Activated naive CD8-positive, alpha-beta T cell treated with anti-CD3 and anti-CD28 coated beads for 36 hours (primary cell): ENCODE measurements at places on chromosomes 3 and 15. TPM values are rescaled to one million over a fixed set of nuclear protein-coding genes. Genes with fewer than 3 reads are reported as not detected.

EPHB1 gene
- not detected for total RNA-seq

UNC13C gene
- not detected for total RNA-seq

DNA sequence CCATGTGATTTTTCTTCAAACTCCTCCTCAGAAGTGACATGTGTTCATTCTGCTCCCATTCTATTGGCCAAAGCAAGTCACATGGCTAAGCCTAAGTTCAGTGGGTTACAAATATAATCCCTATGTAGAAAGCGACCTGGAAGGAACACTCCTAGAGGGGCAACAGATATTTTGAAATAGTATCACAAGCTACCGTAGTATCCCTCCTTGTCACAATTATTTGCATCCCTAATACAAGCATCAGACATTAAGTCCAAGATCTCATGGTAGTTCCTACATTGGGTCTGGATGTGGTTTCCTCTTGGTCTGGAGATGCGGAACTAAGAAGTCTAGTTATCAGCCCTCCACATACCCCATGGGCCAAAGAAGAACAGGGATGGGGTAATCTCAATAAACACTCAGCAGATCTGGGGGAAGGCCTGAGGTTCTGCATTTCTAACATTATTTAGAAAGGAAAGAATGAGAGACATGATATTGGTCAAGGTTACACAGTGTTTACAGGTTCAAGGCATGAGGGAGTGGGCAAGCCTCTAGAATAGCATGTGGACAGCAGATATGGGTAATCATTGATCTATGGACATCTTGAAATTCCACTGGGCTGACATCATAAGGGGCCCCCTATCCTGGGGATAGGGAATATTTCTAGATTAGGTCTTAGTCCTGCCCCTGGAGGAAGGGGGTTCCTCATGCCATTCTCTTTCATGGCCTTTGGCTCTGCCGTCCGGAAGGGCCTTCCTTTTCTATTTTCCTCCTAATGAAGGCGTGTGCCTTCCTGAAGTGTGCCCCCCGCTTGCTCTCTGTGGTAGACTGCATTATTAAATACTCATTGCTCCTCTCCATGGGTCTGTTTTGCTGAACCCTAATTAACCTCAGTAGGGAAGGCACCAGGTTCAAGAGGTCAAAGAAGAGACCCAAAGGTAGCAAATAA, 17.8 kb upstream of the ABHD2 start:
- no peak for DNase-seq

DNA sequence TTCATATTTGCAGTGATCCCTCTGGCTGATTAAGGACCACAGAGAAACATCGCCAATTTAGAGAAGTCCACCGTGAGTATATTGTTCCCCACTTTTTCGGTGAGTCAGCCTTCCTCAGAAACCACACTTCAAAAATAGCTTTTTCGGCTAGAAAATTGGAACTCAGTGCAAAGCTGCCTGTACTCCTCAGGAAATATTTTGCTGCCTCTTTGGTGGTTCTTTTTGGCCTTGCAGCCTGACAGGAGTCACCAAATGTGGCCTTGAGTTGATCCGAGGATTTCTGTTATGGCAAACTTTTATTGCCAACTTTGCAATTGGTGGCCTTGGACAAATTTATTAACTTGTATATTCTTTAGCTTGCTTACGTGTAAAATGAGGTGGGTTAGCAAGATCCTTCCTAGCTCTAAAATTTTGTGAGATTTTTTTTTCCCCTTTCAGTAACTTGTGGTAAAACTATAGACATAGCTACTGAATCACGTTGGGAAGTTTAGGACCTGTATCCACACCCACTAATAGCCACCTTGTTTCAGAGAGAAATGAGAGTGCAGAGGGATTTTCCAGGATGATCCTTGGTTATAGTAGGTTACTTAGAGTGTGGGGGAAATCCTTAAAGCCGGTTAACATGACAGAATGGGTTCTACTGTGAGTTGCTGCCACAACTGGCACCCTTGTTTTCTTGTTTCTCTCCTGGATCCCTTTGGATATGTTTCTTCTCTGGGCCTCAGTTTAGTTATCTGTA, 9.9 kb downstream of the ARL6IP5 start:
- no peak for DNase-seq

- peak; percentile 83 for DNase-seq
Observed at GRCh38 chr3:177337541-177338331, 140.5 kb upstream of the TBL1XR1 start.

DNA sequence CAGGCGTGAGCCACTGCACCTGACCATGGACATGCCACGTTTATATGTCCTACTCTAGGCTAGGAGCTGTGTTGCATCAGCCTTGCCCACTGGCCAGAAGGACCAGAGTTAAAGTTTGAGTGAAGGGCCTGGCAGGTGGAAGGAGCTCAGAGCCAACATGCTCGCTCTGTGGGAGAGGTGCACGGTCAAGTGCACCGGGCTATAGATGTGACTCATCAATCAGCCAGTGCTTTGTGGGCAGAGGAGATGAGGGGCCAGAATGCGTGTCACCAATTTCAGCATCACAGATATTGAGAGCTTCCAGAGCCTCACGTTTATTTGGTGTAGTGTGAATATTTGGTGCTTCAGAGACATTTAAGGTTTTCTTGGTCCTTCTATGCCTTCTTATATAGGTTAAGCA, 137.3 kb upstream of the KBTBD8 start:
- no peak for DNase-seq

DNA sequence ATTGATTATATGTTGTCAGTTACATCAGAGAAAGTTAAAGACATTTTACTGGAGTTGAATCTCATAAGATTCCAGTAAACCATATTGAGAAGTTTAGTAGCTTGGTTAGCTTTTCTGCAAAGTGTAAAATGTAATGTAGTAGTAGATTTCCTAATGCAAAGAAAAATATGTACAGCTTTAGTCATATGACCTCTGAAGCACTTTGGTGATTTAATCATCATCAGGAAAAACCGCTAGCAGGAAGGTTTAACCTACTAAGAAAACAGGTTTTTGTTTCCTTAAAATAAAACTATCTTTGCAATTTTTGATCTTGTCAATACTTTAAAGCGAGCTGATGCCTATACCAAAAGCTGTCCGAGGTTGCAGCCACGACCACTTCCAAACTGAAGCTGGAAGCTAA, 364.6 kb upstream of the ZNF385D start:
- DNase-seq: no peak

DNA sequence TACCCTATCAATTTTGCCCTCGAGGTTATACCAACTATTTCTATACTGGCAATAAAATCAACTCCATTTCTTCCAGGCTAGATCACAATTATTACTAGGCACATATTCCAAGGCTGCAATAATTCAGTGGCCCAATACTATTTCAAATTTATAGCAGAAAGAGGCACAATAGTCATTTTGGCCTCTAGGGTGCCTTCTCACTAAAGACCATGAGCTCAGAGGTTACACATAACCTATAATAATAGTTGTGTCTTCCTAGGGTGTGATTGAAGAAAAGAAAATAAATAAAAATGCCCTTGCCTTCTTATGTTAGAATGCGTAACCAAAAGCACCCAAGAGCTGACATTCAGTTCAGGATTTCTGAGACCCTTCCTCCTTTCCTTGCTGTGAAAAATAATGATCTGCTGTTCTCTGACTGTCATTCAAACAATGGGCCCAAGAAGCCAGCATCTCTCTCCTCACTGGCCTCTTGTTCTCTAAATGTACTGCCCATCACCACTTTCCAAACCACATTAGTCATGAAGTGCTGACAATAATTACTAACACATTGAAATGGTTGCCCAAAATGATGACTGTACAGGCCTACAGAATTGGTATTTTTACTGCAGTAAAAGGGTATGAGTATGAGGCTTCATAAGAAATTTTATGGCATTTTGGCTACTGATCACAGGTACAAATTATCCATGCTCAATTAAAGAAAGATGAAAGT, 244.8 kb downstream of the LRRN1 start:
- no peak for DNase-seq

DNA sequence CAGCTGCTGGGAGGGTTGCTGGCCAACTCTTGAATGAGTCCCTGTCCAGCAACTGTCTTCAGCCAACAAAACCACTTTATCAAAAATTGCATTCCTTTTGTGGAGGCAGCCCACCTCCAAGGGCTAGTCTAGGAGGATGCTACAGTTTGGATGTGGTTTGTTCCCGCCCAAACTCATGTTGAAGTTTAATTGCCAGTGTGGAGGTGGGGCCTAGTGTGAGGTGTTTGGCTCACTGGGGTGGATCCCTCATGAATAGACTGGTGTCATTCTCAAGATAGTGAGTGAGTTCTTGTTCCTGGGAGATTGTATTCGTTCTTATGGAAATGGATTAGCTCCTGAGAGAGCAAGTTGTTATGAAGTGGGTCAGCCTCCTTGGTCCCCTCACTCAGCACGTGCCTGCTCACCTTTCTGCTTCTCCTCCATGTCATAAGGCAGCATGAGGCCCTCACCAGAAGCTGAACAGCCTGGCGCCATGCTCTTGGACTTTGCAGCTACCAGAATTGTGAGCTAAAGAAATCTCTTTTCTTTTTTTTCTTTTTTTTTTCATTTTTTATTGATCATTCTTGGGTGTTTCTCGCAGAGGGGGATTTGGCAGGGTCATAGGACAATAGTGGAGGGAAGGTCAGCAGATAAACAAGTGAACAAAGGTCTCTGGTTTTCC, 4.2 kb upstream of the RFC4 start:
- DNase-seq: no peak

DNA sequence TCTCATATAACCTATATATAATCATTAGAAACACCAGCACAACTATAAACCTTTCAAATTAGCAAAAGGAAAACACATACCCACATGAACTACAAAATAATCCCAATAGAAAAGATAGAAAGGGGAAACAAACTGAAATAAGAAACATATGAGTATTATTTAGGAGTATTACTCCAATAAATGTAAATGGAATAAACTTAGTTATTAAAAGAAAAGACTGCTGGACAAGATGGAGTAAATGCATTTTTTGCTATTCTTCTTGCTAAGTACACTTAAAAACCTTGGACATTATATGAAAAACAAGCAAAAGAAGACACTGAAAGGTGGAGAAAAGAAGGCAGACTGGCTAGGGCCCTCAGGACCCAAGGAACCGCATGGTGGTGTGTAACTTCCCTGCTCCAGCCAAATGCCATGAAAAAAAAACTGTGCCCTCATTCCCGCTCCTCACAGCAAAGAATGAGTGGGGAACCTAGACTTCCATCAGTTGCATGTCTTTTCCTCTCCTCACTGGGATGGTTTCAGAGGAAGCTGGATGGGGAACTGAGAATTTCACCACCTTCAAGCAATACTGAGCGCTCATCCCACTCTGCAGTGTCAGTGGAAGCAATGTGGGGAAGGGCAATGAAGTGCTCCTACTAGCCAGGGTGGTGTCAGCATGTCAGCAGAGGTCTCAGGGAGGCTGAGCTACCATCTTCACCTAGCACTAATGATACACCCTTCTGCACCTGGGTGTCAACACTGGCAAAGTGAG, 43.7 kb upstream of the ADAMTS17 start:
- DNase-seq: no peak

DNA sequence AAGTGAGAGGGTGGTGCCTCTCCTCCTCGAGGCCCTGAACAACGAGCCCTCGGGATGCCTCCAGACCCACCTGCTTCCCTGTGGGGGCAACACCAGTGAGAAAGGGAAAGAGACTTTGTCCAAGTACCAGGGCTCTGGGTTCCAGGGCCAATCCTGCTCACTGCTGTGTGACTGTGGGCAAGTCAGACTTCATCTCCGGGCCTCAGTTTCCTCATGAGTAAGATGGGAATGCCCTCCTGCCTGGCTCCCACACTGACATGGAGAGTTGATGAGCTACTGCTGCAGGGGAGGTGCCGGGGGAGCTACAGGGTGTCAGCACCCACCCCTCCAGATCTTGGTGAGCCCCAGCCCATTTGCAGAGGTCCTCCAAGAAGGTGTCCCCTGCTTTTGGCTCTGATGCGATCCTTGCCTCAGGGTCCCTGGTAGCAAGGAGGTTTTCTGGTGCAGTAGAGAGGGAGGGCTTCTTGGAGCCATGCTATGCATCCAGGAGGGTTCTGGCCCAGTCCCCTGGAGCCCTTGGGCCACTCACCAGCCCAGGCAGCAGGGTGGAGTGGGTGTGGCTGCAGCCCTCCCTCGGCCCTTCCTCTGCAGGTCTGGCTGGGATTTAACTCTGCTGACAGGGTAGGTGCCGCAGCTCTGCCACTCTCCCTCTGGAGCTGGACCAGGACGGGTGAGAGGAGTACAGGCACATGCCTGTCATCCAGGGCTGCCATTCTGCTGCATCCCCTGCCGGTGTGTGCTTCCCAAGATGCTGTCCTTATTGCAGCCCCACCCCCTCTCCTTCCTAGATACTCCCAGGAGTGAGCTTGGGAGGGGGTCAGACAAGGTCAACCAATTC, 26.9 kb downstream of the LOXL1 start:
- no peak for DNase-seq

IQCH gene
- 1.4 TPM for total RNA-seq

DNA sequence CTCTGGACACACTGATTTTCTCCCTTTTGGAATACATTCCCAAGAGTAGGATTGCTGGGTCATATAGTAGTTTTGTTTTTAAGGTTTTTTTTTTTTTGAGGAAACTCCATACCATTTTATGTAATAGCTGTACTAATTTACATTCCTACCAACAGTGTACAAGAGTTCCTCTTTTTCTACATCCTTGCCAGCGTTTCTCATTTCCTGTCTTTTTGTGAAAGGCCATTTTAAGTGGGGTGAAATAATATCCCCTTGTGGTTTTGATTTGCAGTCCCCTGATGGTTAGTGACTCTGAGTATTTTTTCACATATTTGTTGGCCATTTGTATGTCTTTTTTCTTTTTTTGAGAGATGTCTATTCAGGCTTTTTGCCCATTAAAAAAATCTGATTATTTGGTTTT, 1205.5 kb downstream of the ROBO1 start:
- DNase-seq: no peak

GRCh38 chr3:123652342-123652984, 67.6 kb upstream of the HACD2 start:
- peak; percentile 41 for DNase-seq

NTRK3 gene
- total RNA-seq: not detected

TMIE gene
- 0.41 TPM for total RNA-seq

LSMEM2 gene
- not detected for total RNA-seq

DNA sequence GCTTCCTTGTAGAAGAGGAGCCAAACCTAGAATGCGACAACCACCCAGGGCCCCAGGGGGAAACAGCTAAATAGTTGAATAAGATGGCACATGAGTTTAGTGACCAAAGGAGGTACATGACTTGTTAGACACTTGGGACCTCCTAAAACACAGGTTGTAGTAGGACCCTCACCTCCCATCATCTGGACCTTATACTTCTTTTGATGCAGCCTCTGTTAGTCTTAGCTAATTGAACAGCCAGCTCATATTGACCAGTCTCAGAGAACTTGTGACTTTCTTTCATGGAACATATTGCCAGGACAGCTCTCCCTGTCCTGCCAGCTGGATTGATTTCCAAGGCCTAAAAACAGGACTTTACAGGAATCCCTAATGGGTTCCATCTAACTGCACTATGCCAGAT, 45.0 kb downstream of the SPSB4 start:
- DNase-seq: no peak

DNA sequence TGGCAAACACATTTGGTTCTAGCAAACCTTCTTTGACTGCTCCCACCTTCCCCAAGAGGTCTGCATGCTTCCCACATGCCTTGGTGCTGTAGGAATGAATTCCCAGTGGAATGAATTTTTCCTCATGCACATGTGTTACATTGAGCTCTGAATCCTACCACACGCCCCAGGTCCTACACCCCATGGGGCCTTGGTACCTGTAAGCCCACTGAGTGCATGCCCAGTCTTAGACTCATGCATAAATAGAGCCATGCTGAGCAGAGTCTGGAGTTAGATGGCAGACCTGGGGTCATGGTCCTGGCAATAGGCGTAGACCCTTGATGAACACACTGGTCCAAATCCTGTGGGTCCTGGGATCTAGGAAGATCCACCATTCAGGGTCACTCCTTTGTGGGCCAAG, 81.8 kb downstream of the EPHB1 start:
- DNase-seq: no peak

NKTR gene
- 43.9 TPM for total RNA-seq

SERPINI2 gene
- not detected for total RNA-seq

CAMKV gene
- total RNA-seq: 1.7 TPM

- no peak for DNase-seq
Observed at GRCh38 chr3:82572721-82573120, 811.3 kb upstream of the GBE1 start.
